ENCODE measurements at places on chromosomes 3 and 15.
A peak's percentile ranks its signal among the peaks of the same experiment; 100 is the strongest.

GRCh38 chr3:177124882-177125281 lies 72.4 kb downstream of the TBL1XR1 start:
- no peak for DNase-seq
- no peak overlapping the region for H3K4me3 ChIP-seq
- H3K27me3 ChIP-seq = no peaks in the 10 kb centered on the region
- H3K4me1 ChIP-seq = peaks cover 32% of the 10 kb centered on the region

DNA sequence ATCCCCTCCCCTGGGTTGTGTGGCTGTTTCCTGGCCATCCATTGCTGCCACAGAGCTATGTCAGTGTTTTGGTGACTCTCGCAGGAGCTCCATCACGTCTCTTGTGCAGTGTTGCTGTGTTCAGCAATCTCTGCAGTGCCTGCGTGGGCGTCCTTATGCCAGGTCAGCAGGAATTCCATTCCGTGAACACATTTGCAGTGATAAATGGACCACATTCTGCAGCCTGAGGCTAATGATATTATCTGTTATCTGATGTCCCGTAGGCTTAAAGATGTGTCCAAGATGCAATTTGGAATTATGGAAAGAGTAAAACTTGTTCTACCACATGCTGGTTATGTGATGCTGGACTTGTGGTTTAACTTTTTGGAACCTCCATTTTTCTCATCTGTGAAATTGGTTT lies 25.5 kb upstream of the COL6A6 start:
- H3K27me3 ChIP-seq = no peaks in the 10 kb centered on the region
- no peak overlapping the region for H3K4me3 ChIP-seq
- DNase-seq = no peak
- no peaks in the 10 kb centered on the region for H3K36me3 ChIP-seq
- no peak overlapping the region for H3K27ac ChIP-seq
- no peaks in the 10 kb centered on the region for H3K4me1 ChIP-seq

DNA sequence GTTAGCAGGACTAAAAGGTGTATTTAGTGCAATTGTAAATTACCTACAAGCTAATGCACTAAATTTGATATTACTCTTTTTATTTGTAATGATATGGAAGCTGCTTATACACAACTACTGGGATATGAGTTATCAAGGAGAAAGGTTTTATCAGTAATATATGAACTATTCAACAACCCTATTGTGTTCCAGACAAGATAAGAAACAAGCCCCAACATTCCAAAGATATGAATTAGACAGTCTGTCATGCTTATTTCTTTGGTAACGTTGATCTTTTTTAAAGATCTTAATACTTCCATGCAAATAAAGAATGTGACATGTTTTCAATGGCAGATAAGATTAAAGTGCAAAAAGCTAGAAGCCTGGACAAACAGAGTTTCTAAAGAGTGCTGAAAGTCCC lies 314.0 kb upstream of the THBS1 start:
- no peak overlapping the region for H3K4me3 ChIP-seq
- no peak overlapping the region for H3K27ac ChIP-seq
- DNase-seq = no peak
- H3K36me3 ChIP-seq = no peaks in the 10 kb centered on the region
- no peaks in the 10 kb centered on the region for H3K4me1 ChIP-seq

DNA sequence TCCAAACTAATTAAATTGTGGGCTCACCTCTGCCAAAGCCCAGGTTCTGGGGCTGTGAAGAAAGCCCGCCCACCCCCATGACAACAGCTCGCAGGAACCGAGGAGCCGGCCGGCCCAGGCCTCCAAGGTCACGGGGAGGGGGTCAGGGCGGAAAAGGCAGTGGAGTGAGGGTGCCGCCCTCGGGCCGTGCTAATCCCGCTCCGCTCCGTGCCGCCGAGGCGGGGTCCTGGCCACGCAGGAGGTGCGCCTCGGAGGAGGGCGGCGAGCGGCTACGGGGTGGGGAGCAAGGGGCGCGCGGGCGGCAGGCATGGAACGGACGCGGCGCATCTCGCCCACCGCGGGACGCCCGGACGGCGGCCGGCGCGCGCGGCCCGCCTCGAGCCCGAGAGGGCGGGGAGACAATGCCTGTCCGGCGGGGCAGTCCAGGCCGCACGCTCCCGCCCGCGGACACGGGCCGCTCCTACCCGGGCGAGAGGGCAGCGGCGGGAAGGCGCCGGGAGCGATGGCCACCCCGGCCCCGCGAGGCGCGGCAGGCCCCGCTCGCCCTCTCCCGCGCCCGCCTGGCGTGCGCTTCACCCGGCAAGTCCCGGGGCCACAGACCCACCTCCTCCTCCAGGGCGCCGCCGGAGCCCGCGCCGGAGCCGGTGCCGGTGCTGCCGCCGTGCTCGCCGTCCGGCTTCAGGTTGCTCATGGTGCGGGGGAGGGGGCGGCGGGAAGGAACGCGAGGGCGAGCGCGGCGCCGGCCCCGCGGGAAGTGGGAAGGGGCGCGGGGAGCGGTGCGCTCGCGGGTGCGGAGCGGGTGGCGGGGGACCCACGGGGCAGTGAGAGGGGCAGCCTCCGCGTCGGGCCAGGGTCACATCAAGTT lies 528 bp downstream of the RBPMS2 start:
- H3K4me3 ChIP-seq = peak overlapping the region; percentile 52
- H3K36me3 ChIP-seq = no peaks in the 10 kb centered on the region
- H3K27me3 ChIP-seq = peaks cover 10% of the 10 kb centered on the region

- H3K4me1 ChIP-seq = no peaks in the 10 kb centered on the region
- peaks cover 55% of the 10 kb centered on the region for H3K36me3 ChIP-seq
- DNase-seq = no peak
- no peak overlapping the region for H3K4me3 ChIP-seq
- H3K27me3 ChIP-seq = no peaks in the 10 kb centered on the region
- no peak overlapping the region for H3K27ac ChIP-seq
Measured at GRCh38 chr3:33139996-33140395, 26.2 kb downstream of the CRTAP start.

DNA sequence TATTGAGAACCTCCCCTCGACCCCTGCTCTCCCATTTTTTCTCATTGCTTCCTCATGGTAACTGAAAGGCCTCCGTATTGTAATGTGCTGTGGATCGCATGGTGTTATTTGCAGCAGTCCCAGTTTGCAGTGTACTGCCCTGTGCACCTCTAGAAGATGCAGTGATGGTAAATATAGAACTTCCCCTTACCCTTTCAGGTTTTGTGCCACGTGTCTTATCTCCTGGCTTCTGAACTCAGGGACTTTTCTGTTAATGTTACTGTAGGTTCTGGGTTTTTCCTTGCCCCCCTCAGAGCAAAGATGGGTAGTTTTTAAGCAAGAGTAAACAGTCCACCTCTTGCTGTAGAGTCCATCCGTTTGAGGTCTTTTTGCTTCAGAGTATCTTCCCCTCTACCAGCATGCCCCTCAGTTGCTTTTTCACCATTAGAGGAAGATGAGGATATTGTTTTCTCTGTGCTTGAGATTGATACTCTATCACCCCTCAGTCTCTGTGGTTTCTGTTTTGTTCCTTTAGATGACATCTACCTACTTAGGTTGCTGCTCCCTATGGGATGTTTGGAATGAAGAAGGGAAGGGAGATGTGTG lies 22.4 kb downstream of the CHD2 start:
- no peak overlapping the region for H3K4me3 ChIP-seq
- peaks cover 34% of the 10 kb centered on the region for H3K36me3 ChIP-seq

Data from upper lobe of right lung (tissue), 1 donor.